Stimulated activated CD8-positive, alpha-beta memory T cell treated with anti-CD3 and anti-CD28 coated beads, Interleukin-7, amount 100 ng/mL, for 24 hours (primary cell): ENCODE measurements at places on chromosomes 2 and 18.

- no peak for DNase-seq
These were observed 126.9 kb downstream of the PRKRA start for GRCh38 chr2:178324077-178324476.

- DNase-seq: no peak
These were observed 9.7 kb upstream of the WNT10A start for GRCh38 chr2:218870984-218871344.

GRCh38 chr2:96698221-96698861 is 41.5 kb downstream of the LMAN2L start:
- DNase-seq: no peak

DNA sequence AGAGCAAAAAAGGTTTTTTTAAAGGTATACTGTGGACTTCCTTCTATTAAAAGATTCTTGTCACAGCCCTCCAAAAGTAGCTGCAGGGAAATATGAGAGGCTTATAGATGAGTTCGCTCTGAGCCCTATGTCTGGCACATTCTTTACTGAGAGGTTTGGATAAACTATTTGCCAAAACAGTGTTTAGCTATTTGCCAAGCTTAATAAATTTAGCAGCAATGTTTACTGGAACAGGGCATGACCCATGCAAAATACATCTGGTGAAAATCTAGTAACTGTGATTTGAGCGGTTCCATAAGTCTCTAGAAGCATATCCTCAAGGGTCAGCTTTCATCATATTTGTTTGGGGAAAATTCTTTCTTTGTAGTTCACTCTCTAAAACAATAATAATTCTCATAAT is 1696.7 kb upstream of the PIK3C3 start:
- no peak for DNase-seq
